ENCODE measurements at places on chromosomes 4 and X. TPM values are rescaled to one million over a fixed set of nuclear protein-coding genes. Genes with fewer than 3 reads are reported as not detected.

CCNG2 gene
- 49.2 TPM for total RNA-seq

FAM9C gene
- not detected for total RNA-seq

SPANXA2 gene
- total RNA-seq: 0.29 TPM

DNA sequence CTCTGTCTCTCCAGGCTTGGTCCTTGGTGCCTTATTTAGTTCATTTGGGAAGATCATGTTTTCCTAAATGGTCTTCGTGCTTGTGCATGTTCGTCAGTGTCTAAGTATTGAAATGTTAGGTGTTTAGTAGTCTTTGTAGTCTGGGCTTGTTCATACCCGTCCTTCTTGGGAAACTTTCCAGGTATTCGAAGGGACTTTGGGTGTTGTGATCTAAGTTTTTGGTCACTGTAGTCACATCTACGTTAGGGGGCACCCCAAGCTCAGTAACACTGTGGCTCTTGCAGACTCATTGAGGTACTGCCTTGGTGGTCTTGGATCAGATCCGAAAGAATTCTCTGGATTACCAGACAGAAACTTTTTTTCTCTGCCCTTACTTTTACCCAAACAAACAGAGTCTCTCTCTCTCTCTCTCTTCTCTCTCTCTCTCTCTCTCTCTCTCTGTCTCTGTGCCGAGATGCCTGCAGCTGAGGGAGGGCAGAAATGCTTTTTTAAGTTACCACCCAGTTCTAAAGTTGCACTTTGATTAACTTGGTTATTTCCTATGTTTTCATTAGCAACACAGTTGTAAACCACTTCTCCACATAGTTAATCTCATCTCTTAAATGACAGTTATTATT lies 67.6 kb upstream of the SLC7A3 start:
- H3K36me3 ChIP-seq: no peaks in the 10 kb centered on the region
- H3K4me1 ChIP-seq: no peaks in the 10 kb centered on the region
- no peak for DNase-seq
- H3K27me3 ChIP-seq: peaks cover 7% of the 10 kb centered on the region

- H3K36me3 ChIP-seq: no peaks in the 10 kb centered on the region
- H3K27me3 ChIP-seq: no peaks in the 10 kb centered on the region
- H3K4me1 ChIP-seq: peaks cover 38% of the 10 kb centered on the region
Observed at GRCh38 chr4:168560184-168561180, 63.6 kb downstream of the PALLD start.

DNA sequence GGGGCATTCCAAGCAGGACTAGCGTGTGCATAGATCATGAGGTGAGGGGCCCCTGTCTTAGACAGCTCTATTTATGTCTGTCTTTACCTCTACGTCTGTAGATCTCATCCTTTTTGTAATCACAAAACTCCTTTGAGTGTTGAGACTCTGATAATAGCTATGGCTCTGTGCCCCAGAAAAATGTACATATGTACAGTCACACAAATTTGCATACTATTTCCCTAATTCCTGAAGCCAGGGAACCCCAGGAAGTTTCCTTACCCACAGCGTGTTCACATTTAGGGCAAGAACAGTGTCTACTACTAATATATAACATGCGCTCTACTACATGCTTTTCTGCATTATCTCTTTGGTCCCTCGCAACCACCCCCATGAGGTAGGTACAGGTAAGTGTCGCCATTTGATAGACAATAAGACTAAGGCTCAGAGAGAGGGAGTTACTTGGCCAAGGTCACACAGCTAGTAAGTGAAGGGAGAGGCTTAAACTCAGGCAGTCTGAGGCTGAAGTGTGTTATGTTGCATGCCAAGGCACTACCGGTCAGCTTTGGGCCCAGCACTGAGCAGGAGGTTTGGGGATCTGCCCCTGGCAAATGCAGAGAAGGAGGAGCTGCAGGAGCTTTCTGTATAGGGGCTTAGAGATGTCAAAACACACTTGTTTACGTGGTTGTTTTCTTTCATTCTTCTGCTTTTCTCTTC lies 21.0 kb upstream of the CITED1 start:
- no peaks in the 10 kb centered on the region for H3K36me3 ChIP-seq
- H3K4me3 ChIP-seq: no peak overlapping the region
- H3K4me1 ChIP-seq: no peaks in the 10 kb centered on the region
